Activated CD8-positive, alpha-beta T cell treated with anti-CD3 and anti-CD28 coated beads for 36 hours (primary cell): ENCODE measurements at places on chromosomes 6 and 20. TPM values are rescaled to one million over a fixed set of nuclear protein-coding genes. Genes with fewer than 3 reads are reported as not detected.

Gene HCRTR2
- not detected for total RNA-seq

Gene TSHZ2
- 0.38 TPM for total RNA-seq

Gene LHFPL5
- not detected for total RNA-seq

Gene HLA-DRB5
- 5.9 TPM for total RNA-seq

Gene PNPLA1
- not detected for total RNA-seq

Gene OR12D3
- total RNA-seq: not detected

Gene SUMO4
- 4.7 TPM for total RNA-seq

Gene OR2H2
- total RNA-seq: not detected
